ENCODE measurements at places on chromosomes 6 and 20. TPM values are rescaled to one million over a fixed set of nuclear protein-coding genes. Genes with fewer than 3 reads are reported as not detected.

TEAD3 gene
- total RNA-seq, result 5.6 TPM

OLIG3 gene
- not detected for total RNA-seq

DNA sequence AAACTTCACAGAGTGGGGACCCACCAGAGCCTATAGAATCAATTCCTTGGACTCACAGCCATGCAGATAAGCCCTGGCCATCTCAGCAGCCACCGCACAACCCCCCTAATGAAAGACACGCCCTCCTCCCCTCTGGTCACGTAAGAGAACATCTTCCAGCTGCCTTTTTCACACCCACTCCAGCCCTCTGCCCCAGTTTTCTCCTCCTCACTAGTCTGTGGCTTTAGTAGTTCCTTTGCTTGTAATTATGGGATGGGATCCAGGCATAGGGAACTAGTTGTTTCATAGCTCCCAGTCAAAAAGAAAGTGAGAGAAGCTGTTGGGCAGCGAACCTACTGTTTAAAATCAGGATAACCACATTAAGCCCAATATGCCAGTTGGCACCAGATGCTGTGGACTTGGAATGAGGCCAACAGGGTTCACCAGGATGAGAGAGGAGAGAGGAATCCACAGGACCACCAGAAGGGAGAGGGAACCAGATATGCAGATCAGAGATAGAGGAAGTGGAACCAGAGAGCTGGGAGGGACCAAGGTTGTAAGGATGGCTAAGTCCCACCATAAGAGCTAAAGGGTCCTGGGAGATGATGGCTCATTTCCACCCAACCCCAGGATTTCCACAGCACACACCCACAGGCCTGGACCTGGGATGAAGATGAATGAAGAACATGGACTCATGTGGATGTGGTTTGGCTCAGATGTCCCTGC is 9.0 kb upstream of the BTN3A1 start:
- no peak for DNase-seq

GRCh38 chr6:138607478-138608433 is 108.5 kb upstream of the NHSL1 start:
- DNase-seq, result no peak

- DNase-seq, result peak; percentile 79
Measured at GRCh38 chr6:84093441-84094435, 60.2 kb downstream of the MRAP2 start.

Data from RPMI7951 (cell line).